Cardiac septum (tissue), 1 donor: ENCODE measurements at places on chromosomes 5 and 9. TPM values are rescaled to one million over a fixed set of nuclear protein-coding genes. Genes with fewer than 3 reads are reported as not detected.

DNA sequence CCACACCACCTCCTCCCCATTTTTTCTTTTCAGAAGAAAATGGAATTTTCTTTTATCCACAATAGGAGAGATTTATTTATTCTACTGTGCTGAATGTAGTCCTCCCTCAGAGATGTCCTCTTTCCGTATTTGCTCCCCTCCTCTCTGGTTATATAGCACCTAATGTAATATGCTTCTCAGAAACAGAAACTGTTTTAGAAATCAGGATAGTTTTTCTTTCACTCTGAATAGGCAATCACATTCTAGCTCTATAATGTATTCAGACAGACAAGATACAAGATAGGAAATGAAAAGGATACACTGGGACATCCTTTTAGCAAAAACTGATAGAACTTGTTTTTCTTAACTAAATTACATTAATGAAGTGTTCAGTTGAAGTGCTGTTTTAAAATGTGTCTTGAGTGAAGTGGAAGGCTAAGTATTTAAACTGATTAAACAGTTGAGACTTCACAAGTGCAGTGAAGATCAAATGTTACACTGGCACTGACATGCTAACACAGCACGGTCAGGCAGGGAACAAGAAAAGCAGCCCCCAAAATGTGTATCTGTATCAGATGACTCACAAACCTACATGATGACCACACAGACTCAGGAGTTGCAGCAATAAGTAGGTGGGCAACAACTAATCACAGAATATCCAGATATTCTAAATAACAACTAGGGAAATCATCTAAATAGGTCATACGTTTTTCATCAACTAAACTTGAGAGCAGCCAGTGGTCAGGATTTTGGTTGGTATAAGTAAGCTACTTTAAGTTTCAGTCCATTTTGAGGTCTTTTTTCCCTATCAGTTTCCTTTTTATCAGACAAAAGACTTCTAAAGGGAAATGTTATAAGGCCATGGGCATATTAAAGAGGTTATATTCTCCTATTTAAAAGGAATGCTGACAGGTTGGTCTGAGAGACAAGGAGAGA is 260.4 kb downstream of the MLLT3 start:
- no peak for DNase-seq

DNA sequence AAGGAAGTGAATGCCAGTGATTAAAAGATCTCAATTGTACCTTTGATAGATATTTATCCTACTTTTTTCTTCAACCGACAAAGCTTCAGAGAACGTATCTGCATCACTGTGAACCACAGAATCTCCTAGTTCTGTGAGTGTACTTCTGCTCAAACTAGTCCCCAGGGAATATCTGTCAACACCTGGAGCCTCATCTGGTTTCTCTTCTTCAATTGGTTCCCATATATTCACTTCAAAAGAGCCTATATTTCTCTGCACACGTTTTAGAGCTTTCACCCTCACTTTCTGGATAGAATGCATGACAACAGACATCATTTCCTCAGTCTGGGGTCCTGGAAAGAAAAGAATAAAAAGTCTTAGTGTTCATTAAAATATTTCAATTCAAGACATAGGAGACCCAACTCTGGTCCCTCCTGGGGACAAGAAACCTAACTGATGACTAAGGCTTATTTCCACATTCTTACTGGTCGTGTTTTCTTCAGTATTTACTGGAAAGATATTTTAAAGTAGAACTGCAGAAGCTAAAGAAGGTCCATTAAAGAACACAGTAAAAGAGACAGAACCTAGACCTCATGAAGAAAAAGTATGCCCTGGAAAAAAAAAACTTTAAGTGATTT is 64.3 kb downstream of the CPLANE1 start:
- no peak for DNase-seq

Gene DEPDC1B
- not detected for total RNA-seq

Gene ALDH1A1
- total RNA-seq, result 6.2 TPM

Gene MARCOL
- total RNA-seq, result not detected
